Stimulated activated CD4-positive, alpha-beta T cell treated with anti-CD3 and anti-CD28 coated beads, Interleukin-2, amount 100 ng/mL, for 24 hours (primary cell): ENCODE measurements at places on chromosomes 4 and X.

DNA sequence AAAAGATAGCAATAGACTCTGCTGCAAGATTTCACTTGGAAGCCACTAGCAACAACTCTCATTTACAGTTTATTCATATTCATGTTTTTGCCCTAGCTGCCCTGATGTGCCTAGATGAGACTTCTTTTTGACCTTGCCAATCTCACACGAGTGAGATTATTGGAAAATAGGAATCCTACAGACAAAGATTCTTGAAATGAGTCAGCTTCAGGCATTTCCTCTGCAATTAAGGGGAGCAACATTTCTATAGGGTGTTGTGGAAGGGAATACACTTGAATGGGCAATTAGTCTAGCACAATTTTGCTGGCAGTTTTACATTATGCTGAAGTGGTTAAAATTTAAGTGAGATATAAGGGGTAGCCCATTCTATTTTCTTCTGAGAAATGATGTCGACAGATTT, 217.0 kb upstream of the FAT4 start:
- DNase-seq, result no peak

DNA sequence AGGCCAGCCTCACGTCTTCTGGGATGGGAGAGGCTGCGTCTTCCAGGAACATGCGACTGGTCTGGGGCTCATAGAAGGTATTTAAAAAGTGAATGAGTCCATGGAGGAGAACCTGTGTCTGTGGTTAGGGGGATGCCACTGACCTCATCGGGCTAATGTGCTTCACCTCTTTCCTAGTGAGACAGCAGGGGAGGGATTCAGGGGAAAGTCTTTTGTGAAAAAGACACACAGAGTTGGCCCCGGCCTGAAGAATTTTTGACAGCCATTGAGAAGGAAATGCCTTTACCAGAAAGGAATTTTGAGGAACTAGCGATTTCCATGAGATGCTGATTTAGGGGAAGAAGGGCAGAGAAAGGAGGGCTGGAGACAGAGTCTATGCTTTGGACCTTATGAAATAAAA, 11.0 kb upstream of the C4orf50 start:
- no peak for DNase-seq

GRCh38 chrX:29478336-29479069, 736.9 kb upstream of the MAGEB2 start:
- no peak for DNase-seq

DNA sequence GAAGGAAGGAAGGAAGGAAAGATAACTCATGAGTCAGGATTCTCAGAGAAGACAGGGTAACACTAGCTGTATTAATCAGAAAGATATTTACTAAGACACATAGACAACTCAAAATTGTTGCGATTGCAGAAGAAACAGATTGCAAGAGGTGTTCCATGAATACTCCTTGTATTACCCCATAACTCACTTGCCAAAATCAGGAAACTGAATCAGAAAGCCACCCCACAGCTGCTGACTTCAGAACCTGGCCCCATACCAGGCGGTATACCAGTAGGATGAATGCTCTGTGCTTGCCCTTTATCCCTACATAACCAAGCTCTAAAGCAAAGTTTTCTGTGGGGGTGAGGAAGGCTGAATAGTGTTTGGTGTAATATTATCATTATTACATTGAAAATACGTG, 468.5 kb downstream of the IQCM start:
- no peak for DNase-seq

DNA sequence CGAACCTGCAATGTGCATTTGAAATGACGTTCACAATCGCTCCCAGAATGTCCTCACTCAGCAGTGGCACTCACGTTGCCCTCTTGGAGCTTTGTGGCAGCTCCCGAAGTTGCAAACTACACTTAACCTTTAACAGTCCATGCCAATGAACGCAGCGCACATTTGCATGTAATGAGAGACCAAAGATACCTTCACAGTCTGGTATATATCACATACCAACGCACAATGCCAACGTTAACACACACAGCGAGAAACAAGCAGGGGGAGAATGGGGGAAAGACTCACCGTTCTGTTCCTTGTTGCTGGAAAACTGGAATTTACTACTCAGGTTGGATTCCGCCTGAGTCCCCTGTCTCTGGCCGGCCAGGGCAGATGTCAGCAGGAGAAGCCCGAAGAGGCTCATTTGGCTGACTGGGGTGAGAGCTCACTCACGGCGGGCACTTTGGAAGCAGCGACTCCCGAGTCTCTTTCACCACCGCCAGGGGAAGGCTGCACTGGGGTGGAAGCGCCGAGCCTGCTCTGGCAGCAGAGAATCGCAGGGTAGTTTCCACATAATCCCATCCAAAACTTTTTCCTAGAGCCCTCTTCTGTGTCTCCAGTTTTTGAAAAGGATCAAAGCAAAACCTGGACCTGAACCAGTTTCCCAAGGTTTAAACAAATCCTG, 966 bp downstream of the PDGFC start:
- DNase-seq, result no peak

DNA sequence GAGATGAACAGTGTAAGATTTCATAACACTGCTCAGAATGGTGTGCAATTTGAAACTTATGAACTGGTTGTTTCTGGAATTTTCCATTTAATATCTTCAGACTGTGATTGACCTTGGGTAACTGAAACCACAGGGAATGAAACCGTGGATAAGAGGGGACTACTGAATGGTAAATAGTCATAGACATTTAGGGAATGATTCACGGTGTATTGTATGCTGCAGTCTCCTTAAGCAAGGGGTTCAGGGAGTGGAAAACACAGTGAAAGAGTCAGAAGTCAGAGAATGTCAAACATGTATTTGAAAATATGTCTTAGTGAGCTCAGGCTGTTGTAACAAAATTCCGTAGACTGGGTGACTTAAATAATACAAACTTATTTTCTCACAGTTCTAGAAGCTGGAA, 398.2 kb upstream of the DIPK2B start:
- no peak for DNase-seq

DNA sequence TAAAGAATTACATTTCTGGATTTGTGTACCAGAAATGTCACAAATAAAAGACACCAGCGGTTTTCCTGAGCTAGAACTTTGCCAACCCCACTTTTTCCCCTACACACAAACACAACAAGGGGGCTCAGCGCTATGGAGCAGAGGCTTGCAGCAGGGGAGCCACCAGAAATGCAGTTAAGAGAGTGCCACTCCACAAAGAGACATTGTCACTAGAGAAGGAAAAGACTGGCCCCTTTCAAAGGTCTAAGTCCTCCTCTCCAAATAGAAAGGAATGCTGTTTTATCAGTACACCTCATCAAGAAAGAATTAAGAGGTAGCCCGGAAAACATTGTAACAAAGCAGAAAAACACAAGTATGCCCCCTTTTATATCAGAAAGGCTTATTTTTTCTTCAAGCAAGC, 419.5 kb downstream of the HNRNPD start:
- DNase-seq, result no peak

DNA sequence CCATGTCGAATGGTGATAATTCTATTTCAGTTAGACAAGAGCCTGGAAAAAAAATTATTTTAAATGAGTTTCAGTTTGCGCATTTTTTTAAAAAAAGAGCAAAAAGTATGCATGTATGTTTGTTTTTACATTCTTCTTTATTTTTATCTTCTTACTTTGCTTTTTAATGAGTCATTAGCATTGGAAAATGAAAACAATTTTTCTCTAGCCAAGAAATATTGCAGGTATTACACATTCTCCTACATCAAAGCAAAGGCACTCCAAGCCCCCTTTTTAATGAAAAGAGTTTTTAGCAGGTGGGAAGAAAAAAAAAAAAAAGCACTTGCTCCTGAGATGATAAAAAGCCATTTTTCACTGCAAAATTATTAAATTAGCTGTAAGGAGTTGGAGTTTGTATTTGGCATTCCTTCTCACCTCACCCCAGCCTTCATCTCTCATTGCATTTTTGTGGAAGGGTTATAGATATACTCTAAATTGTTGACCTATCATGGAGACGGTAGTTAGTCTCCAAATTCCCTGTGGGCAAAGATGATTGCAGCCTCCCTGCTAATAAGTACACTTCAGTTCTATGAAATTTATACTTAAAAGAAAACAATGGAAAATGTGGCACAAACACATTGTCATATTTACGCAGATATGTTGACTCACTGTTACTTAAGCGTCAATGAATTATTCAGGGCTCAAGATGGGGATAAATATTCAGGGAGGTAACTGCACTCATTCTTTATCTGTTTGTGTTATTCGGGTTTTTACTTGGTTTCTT, 43.8 kb downstream of the PALLD start:
- DNase-seq, result no peak

DNA sequence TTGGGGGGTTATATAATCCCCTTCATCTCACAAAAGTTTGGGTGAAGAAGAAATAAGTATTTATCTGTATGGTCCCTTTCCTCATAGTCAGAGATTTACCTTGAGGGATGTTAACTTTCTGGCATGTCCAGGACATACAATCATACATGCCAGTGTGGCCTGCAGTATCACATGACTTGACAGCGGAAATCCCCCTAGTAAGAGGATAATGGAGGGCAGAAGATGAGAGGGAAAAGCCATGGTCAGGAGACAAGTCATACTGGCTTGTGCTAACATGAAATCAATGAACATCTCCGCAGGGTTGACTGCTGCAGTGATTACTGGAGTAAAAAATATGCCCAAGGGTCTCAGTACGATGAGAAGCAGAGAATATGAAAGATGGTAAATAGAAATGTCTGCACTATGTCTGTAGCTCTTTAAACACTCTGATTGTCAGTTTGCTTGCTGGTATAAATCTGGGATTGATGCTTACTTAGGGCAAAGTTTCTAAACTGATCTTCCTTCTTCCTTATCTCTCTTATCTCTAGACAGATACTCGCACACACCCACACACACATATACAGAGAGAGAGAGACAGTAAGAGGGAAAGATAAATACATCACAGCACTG, 1385.6 kb upstream of the ADGRL3 start:
- DNase-seq, result no peak

GRCh38 chr4:98572697-98573096, 85.7 kb downstream of the TSPAN5 start:
- no peak for DNase-seq

DNA sequence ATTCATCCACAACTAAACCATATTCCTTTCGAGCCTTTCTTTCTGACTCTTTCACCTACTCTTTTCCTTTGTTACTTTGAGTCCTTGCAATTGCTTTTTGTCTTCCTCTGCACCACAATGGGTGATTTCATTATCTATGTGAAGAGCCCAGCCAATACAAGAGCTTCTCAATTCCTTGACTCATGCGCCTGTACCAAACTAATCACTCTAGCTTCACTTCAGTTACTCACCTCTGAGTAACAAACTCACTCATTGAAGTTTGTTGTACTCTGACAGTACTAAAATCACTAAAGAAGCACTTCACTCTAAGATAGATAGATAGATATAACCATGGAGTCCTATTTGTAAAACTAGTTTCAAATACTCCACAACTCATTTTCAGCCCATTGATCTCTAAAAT, 191.7 kb upstream of the EPHA5 start:
- DNase-seq, result no peak

- no peak for DNase-seq
Measured at GRCh38 chr4:125323654-125324053, 8.9 kb downstream of the FAT4 start.

DNA sequence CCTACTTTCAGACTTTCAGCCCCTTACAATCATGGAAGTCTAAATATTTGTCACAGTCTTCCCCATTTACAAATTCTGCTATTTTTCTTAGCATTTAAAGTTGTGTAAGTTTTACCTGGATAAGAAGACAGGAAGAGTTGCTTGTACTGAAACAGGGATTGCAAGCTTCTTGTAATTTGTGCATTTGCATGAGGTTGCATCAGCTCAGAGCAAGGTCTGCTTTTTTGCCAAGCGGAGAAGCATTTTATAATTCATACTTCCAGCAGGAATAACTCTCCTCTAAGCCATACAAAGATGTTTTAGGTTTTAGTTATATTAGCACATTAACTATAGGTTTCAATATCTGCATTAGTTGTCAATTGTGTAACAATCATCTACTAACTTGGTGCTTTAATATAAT, 922.0 kb upstream of the PABPC4L start:
- no peak for DNase-seq

GRCh38 chr4:177190995-177191580, 118.6 kb upstream of the NEIL3 start:
- no peak for DNase-seq

GRCh38 chrX:128961290-128961689, 562.0 kb downstream of the SMARCA1 start:
- DNase-seq, result no peak
